ENCODE measurements at places on chromosomes 11 and 22. TPM values are rescaled to one million over a fixed set of nuclear protein-coding genes. Genes with fewer than 3 reads are reported as not detected.

The APOA4 gene
- not detected for total RNA-seq

The C11orf16 gene
- not detected for total RNA-seq

The CENPM gene
- 76.6 TPM for total RNA-seq

The IGLL5 gene
- total RNA-seq: not detected

The BEST1 gene
- total RNA-seq: not detected

The PAFAH1B2 gene
- 52.1 TPM for total RNA-seq

The EFEMP2 gene
- 9.0 TPM for total RNA-seq

The OR6A2 gene
- not detected for total RNA-seq

The RASSF10 gene
- total RNA-seq: not detected

The CRYBB2 gene
- not detected for total RNA-seq

The DAGLA gene
- 0.45 TPM for total RNA-seq

DNA sequence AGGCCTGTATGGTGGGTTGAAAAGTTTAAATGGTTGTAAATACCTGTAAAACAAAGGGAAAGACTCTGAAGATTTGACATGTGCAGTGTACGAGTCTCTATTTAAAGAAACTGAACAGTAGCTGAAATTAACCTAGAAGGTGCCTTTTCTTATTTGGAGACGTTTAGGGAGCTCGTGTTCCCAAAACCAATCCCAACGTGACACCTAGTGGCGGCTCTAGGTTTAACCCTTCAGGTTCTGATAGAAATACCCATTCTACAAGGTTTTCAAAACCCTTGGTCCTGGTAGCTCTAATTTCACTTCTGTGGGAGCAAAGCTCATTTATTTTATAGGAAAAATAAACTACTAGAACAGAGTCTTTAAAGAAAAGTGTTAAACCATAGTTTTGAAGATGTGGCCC, 258.3 kb downstream of the LRRC4C start:
- peak; percentile 6 for DNase-seq

DNA sequence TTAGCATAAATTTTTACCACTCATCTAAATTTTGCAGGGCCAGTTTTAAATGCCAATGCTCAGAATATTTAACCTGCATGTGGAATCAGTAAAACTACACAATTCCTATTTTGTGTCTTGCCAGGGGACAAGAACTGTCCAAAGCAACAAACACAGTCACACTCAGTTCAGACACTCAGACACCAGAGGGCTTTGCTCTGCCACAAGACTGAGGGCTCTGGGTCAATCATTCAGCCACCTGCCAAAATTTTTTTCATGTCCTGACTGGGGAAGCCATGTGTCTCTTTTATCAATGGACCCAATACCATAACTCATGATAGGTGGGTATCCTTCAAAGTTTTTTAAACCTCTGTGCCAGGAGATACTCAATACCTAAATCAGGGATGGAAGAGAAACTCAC, 304.0 kb upstream of the ANO3 start:
- DNase-seq: no peak

DNA sequence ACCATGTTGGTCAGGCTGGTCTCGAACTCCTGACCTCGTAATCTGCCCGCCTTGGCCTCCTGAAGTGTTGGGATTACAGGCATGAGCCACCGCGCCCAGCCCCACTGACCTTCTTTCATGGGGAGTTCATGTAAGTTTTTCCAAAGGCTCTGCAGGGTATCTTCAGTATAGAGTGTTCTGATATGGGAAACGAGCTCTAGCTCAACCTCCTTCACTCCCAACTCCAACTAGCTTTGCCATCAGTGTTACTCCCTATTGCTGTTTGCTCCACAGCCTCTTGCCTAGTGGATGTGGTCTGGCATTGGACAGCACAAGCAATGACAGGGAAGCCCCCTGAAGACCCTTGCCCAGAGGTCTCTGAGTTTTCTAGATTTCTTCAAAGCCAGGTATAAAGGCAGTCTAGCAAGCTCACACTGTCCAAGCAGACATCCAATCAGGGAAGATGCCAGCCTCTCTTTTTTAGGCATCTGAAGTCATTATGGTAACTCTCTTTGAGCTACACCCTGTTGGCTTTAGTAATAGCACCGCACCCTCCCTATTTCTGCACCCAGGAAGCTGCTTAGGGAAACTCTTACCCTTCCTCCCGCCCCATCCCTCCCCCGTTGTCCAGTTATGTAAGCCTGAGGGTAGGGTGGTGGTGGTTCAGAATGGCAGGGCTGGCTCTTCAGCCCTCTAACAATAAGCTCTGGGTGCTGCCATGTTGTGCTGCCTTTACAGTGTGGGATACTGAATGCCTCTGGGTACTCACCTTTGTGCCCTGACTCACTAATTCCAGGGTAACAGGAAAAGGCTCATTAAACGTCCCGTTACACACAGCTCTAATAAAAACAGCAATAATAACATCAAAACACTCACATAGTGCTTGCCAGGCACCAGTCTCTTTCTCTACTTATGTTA, 41.4 kb upstream of the CLDN5 start:
- no peak for DNase-seq

GRCh38 chr11:57426929-57427726, at the start of gene SLC43A3:
Gene SLC43A3, minus strand, starts transcription at chr11:57427121. Its CDS starts 949 bp downstream, at chr11:57426172.
- peak; percentile 77 for DNase-seq

- no peak for DNase-seq
These were observed 516.1 kb downstream of the MIAT start for GRCh38 chr22:27173530-27173929.

GRCh38 chr11:119421351-119421750, 1.6 kb downstream of the THY1 start:
- no peak for DNase-seq

DNA sequence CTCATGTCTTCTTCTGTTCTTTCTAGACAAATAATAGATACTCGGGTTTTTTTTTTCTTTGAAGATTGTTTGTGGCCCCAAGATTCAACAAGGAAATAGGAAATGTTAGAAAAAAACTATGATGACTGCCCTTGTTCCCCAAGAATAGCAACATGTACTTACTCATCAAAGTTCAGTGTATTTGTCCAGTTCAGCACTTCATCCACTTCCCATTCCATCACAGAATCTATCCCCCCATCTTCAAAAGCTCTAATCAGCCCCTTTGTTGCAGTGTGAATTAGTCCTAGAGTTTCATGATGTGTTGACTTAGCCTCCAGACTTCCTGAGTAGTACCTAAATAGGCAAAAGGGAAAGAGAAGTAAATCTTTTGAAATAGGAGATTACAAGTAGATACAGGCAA, 74.3 kb downstream of the C11orf65 start:
- DNase-seq: no peak

GRCh38 chr22:47678048-47678447, 915.6 kb downstream of the TBC1D22A start:
- no peak for DNase-seq

DNA sequence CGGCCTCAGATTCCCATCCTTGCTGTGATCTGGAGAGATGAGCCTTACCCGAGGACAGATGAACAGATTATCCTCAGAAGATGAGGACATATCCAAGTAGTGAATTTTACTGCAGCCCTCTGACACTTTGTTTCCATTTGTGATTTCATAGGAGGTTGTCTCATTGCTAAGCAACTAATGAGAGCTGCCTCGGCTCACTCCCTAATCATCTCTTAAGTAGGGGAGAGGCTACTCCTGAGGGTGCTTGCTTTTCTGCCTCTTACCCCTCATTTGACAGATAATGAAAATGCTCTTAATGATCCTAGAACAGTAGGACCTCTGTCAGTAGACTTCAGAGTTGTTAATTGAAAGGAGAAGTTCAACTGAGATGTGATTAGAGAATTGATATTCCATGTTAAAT, 150.9 kb downstream of the TBC1D22A start:
- no peak for DNase-seq

DNA sequence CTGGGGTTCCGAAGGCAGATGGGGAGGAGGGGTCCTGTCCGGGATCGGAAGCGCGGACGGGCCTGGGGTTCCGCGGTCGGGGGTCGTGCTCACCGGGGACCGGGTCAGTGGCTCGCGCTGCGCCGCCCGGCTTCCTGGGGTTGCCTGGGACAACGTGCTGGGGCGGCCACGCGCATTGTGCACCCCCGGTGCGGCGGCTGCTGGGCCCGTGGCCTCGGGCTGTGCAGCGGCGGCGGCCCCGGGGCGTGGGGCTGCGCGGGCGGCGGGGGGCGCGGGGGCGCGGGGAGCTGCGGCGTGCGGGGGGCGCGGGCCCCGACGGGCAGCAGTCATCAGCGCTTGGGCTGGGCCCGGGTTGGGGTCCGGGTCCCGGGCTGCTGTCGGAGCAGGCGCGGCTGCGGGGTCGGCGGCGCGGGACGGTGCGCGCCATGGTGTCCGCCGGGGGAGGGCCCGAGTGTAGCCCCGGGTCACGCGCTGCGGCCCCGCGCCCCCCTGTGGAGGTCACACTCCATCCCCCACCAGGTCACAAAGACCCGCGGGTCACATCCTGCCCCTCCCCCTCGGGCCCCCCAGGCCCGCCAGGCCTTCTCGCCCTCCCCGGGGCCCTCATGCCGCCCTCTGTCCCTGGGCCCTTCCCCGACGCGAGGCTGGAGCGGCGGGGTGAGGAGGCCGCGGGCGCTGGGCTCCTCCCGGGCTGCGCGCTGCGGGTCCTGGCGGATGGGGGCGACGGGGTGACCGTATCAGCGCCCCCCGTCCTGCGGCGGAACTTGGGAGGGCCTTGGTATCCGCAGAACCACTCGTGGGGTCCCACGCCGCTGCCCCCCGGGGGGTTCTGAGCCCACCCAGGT, at the start of gene TTLL8:
TSS of gene TTLL8 (minus strand) at position 238 of the 845 bp plus-strand sequence.
- DNase-seq: no peak

Data from activated CD4-positive, alpha-beta T cell treated with anti-CD3 and anti-CD28 coated beads, Interleukin-2, amount 10 ng/mL, durations not matched to agents 7 days and 5 days (primary cell).